ENCODE measurements at places on chromosomes 5 and 9. TPM values are rescaled to one million over a fixed set of nuclear protein-coding genes. Genes with fewer than 3 reads are reported as not detected.

HRCT1 gene
- not detected for total RNA-seq

CMYA5 gene
- 0.21 TPM for total RNA-seq

GRCh38 chr5:92850886-92851285, 730.1 kb downstream of the NR2F1-AS1 start:
- DNase-seq, result no peak

- no peak for DNase-seq
These were observed 50.9 kb upstream of the FAM169A start for GRCh38 chr5:74916831-74917710.

GRCh38 chr5:36878392-36879082, 2.0 kb downstream of the NIPBL start:
- DNase-seq, result no peak

DNA sequence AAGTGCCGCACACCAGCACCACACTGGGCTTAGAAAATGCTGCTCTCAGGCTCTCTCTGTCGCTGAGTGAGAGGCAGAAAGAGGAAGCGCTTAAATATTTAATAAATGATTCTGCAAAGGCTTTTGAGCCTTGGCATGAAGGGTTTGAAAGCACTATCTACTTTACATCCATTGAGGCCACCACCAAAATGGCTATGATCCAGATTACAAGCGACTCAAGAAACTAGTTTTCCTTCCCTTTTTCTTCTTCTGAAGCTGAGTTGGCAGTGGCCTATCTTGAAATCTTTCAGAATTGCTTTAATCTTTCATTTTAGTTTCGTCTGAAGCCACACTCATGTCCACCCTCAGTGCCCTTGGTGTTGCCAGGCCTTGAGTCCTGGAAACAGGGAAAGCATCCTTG, 59.5 kb downstream of the EBF1 start:
- no peak for DNase-seq

DNA sequence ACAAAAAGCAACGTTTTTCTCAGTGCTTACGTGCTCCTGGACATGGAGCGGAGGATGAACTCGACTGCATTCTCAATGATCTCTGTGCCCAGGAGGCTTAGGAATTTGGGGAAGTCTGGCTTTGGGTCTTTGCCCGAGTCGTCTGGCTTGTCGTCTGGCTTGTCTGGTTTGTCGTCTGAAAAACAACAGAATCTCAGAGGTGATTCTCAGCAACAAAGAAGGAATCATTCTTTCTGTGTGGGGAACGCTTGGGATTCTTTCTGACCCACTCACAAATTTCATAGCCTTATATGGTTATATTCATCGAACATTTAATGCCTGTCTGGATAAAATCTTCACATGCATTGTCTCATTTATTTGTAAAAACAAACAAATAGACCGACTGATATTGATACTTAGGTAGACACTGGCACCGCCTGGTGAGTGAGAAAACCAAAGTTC, 4.7 kb downstream of the C5orf46 start:
- DNase-seq, result no peak

GRCh38 chr5:45252978-45253377, 443.2 kb downstream of the HCN1 start:
- DNase-seq, result no peak

- DNase-seq, result no peak
These were observed 242.5 kb downstream of the ARRDC3 start for GRCh38 chr5:91140657-91141056.

GRCh38 chr5:528629-529511, 4.6 kb upstream of the SLC9A3 start:
- DNase-seq, result no peak

DNA sequence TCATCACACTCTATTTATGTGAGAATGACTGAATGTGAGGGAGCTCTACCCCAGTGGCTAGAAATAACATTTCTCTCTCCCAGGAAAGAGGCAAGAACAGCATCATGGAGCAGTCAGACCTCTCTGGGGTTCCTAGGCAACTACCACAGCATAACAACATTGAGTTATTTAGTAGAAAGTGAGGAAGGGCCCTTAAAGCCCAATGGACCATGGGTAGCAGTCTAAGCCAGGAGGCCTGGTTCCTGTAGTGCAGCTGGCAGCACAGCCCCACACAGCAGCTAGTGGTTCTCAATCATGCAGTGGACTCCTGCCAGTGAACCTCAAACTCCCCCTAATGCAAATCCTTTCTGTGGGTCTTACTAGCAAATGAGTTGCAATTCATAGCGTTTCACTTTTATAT, 55.3 kb downstream of the SPEF2 start:
- peak; percentile 78 for DNase-seq

DNA sequence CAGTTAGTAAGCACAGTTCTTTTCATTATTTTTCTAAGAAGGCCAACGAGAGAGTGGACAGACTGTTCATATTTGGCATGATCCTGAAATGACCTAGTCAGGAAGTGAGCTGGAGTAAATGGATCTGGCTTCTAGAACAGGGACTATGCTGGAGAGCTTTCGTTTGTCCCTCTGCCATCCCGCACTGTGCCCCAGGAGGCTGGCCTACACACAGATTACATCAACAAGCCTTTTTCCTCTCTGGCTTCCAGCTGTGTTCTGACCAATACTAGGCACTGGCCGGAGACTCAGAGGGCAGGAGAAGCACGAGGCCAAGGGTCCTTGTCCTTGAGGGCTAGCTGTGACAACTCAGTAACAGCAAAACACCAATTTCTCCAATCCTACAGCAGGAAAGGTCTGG, 127.8 kb downstream of the MED27 start:
- DNase-seq, result no peak

GRCh38 chr5:114660791-114661190, 298.9 kb downstream of the KCNN2 start:
- no peak for DNase-seq

Data from activated CD8-positive, alpha-beta memory T cell treated with anti-CD3 and anti-CD28 coated beads, Interleukin-2, amount 10 ng/mL, durations not matched to agents 7 days and 5 days (primary cell).